Lung (tissue), 17 donors: ENCODE measurements at places on chromosomes 16 and 17. TPM values are rescaled to one million over a fixed set of nuclear protein-coding genes. Genes with fewer than 3 reads are reported as not detected.

The GSG1L gene
- 1.3 TPM for total RNA-seq

The PRR35 gene
- total RNA-seq = not detected

The CNOT1 gene
- 147 TPM for total RNA-seq

The SMIM22 gene
- 26.8 TPM for total RNA-seq

The LGALS9B gene
- total RNA-seq = not detected

The FOXN1 gene
- total RNA-seq = not detected

The TBC1D3K gene
- total RNA-seq = not detected

The FOXJ1 gene
- total RNA-seq = 66.1 TPM

The PNMT gene
- total RNA-seq = 4.3 TPM

The PDE6G gene
- total RNA-seq = not detected

The CCL11 gene
- total RNA-seq = 0.18 TPM

The TAT gene
- total RNA-seq = not detected

The SHISA6 gene
- total RNA-seq = 0.12 TPM

The ACSM2A gene
- not detected for total RNA-seq

The IRX6 gene
- 0.37 TPM for total RNA-seq

The STAC2 gene
- total RNA-seq = not detected

The LMF1 gene
- total RNA-seq = 23.7 TPM

The ABI3 gene
- total RNA-seq = 20.0 TPM

The HNF1B gene
- total RNA-seq = 18.9 TPM

The ABCA10 gene
- 3.5 TPM for total RNA-seq

The GRB7 gene
- 25.5 TPM for total RNA-seq

The TM4SF5 gene
- not detected for total RNA-seq

The KRT32 gene
- not detected for total RNA-seq

The AGRP gene
- total RNA-seq = not detected

The CCL13 gene
- 4.6 TPM for total RNA-seq

The CES3 gene
- total RNA-seq = 0.57 TPM

The KRTAP1-3 gene
- total RNA-seq = not detected

The NPIPB9 gene
- 5.5 TPM for total RNA-seq

The CCL15 gene
- total RNA-seq = 1.3 TPM

The OTOP3 gene
- total RNA-seq = not detected

The CBFA2T3 gene
- total RNA-seq = 4.7 TPM

The TMEM220 gene
- total RNA-seq = 13.8 TPM

The NACA2 gene
- total RNA-seq = not detected

The CPHXL2 gene
- not detected for total RNA-seq

The C16orf92 gene
- total RNA-seq = not detected

The CD300H gene
- 3.4 TPM for total RNA-seq

The ABCA8 gene
- total RNA-seq = 10.5 TPM

The TMC8 gene
- 15.5 TPM for total RNA-seq

The TMEM235 gene
- 0.97 TPM for total RNA-seq

The SCIMP gene
- 2.3 TPM for total RNA-seq

The OR4D1 gene
- not detected for total RNA-seq

The OR1D2 gene
- total RNA-seq = not detected

The TBC1D3H gene
- not detected for total RNA-seq

The ZNF423 gene
- 14.8 TPM for total RNA-seq
